ENCODE measurements at places on chromosomes 6 and 20.

GRCh38 chr6:124984668-124985338, 22.6 kb downstream of the RNF217 start:
- no peak for DNase-seq

DNA sequence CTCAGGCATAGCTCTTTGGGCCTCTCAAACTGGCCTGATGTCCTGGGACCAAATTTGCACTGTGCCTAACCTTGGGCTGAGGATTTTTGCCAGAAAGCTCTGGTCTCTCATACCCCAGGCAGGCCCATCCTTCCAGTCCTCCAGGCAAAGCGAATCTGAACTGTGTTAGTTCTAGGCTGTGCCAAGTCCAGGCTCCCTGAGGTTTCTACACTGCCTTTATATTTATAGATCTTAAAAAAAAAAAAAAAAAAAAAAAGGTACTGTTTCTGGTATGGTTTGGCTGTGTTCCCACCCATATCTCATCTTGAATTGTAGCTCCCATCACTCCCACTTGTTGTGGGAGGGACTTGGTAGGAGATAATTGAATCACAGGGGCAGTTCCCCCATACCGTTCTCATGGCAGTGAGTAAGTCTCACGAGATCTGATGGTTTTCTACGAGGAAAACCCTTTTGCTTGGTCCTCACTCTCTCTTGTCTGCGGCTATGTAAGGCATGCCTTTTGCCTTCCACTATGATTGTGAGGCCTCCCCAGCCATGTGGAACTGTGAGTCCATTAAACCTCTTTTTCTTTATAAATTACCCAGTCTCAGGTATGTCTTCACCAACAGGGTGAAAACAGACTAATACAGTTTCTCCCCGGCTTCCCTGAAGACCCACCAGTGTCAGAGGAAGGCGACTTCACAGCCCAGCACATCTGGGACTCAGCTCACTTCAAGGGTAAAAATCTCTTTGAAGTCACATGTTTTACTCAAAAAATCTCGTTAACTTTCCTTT, 39.0 kb upstream of the TBXT start:
- no peak for DNase-seq

- no peak for DNase-seq
Observed at GRCh38 chr6:674406-674805, 17.5 kb upstream of the HUS1B start.

DNA sequence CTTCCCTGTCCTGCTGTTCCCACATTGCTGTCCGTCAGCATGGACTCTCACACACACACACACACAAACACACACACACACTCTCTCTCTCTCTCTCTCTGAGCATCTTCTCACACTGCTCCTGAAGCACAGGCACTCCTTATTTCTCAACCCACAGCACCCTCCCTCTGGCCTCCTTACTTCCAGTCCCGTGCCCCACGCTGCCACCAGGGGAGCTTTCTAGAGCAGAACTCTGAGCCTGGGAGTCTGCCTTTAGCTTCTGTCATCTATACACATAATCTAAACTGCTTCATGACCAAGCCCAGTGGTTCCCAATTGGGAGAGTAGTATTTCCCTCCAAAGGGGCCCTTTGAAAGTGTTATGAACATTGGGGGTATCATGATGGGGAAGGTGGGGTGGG, 29.1 kb downstream of the HECA start:
- DNase-seq, result no peak

GRCh38 chr6:128659276-128659675, 138.9 kb upstream of the PTPRK start:
- DNase-seq, result no peak
